ENCODE measurements at places on chromosomes 16 and 17. TPM values are rescaled to one million over a fixed set of nuclear protein-coding genes. Genes with fewer than 3 reads are reported as not detected.

- H3K4me1 ChIP-seq, result peaks cover 88% of the 10 kb centered on the region
- H3K4me3 ChIP-seq, result no peak overlapping the region
- peak overlapping the region; percentile 1 for H3K27ac ChIP-seq
- H3K36me3 ChIP-seq, result no peaks in the 10 kb centered on the region
- no peaks in the 10 kb centered on the region for H3K27me3 ChIP-seq
- no peak for DNase-seq
Measured at GRCh38 chr16:74577882-74578366, 29.0 kb downstream of the GLG1 start.

GRCh38 chr17:18177722-18178121 lies 5.9 kb upstream of the ALKBH5 start:
- no peaks in the 10 kb centered on the region for H3K27me3 ChIP-seq
- no peaks in the 10 kb centered on the region for H3K36me3 ChIP-seq
- no peak overlapping the region for H3K4me3 ChIP-seq
- no peak overlapping the region for H3K27ac ChIP-seq
- no peak for DNase-seq
- H3K4me1 ChIP-seq, result peaks cover 1% of the 10 kb centered on the region

DNA sequence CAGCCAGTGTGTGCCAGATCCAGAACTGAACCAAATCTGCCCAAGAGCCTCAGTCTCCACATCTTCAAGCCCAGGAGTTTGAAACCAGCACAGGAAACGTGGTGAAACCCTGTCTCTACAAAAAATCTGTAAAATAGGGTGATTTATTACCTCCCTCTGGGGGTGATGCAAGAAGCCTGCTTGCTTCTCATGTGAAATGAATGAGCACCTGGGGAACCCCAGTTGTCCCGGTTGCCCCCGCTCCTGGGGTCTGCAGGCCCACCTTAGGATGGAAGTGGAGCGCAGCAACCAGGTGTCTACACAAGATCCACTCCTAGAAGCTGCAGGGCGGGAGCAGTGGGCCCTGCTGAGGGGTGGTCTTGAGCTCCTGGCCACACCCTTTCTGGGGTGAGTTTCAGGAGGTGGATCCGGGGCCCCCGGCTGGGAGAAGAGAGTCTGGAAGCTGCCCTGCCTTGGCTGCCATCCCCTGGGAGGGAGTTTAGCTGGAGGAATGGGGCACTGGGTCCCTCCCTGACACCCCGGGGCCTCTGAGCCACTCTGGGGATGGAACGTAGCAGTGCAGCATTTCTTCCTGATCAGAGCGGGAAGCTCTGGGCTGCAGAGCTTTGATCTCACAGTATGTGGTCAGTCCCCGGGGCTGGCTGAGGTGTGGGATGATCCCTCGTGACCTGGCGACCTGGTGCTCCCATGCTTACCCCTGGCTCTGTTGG lies 117.8 kb downstream of the RAB11FIP4 start:
- peak overlapping the region; percentile 97 for H3K27ac ChIP-seq
- H3K4me1 ChIP-seq, result peaks cover 76% of the 10 kb centered on the region
- DNase-seq, result no peak
- H3K27me3 ChIP-seq, result no peaks in the 10 kb centered on the region
- peak overlapping the region; percentile 92 for H3K4me3 ChIP-seq
- H3K36me3 ChIP-seq, result no peaks in the 10 kb centered on the region

Gene SLC35G6
- not detected for total RNA-seq

Gene ESRP2
- 0.22 TPM for total RNA-seq

All from naive thymus-derived CD8-positive, alpha-beta T cell (primary cell).